ENCODE measurements at places on chromosomes 7 and 10.

DNA sequence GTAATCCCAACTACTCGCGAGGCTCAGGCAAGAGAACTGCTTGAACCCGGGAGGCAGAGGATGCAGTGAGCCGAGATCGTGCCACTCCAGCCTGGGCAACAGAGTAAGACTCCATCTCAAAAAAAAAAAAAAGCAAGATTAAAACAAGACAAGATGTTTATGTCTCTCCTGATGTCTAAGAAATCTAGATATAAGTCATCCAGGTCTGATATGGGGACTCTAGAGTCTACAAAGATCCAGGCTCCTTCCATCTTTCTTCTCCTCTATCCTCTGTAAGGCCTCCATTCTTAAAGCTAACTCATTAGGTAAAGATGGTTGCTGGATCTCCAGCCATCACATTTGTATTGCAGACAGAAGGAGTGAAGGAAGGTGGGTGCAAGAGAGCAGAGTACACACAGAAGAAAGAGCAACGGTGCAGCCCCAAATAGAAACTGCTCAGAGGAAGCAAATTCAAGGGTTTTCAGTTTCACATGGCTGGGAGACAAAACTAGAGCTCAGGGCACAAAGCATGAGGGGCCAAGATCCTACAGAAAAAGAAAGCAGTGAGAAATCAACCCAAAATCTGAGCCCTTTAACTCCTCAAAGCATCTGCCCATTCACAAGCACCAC, 57.6 kb downstream of the USP6NL start:
- no peak for DNase-seq

- DNase-seq, result no peak
These were observed 11.4 kb downstream of the DAGLB start for GRCh38 chr7:6436385-6436685.

DNA sequence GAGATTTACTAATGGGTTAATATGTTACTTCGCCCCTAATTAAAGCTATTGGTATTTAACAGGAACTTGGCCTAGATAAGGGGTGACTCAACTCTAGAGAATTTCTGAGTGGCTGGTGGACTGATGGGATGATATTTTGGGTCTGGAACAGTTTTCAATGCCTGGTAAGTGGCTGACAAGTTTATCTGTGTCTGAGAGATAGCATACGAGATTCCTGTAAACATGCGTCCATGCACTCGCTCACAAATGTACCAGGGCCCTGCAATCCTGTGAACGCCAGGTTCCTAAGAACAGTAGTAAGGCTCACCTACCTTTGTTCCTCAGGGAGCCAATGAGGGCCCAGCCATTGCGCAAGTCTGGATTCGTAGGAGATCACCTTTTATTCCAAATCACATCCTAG, 683.8 kb upstream of the ANKRD30A start:
- DNase-seq, result no peak

DNA sequence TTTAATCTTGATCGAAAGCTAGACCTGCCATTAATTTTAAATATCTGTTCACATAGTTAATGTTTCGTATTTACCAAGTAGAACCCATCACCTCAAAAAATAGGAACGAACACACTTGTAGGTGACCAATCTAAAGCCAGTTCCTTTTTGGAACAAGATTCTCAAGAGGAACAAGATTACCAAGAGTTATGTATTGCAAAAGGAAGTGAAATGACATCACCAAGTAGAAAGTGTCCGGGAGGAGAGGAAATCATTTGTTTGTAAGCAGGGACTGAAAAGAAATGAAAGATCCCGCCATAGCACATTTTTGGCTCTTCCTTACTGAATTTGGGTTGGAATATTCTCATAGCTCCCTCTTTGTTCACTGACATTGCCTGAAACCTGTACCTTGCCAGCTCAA, 1200.5 kb downstream of the SORCS1 start:
- no peak for DNase-seq

- no peak for DNase-seq
These were observed 32.9 kb downstream of the HOXA1 start for GRCh38 chr7:27062946-27063345.

- DNase-seq, result no peak
These were observed 16.6 kb downstream of the LANCL2 start for GRCh38 chr7:55381696-55382095.

GRCh38 chr10:121187391-121187790, 336.2 kb downstream of the WDR11 start:
- DNase-seq, result no peak

DNA sequence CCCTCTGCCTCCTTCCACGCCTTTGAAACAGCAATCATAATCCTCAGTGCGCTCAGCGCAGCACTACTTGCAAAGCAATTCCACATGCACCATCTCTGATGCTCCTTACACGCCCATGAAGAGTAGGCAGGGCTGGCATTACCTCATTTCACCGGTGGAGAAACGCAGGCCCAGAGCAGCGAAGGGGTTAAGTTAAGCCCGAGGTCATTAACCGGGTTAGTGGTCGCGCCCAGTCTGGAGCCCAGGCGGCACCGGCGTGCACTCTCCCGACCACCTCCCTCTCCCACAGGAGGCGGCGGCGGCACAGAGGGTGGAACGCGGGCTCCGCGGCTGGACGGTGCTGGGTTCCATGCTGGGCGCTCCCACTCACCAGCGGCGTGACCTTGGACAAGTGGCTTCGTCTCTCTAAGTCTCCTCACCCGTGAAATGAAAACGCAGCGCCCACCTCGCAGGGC, 515 bp downstream of the FASTK start:
- DNase-seq, result no peak

DNA sequence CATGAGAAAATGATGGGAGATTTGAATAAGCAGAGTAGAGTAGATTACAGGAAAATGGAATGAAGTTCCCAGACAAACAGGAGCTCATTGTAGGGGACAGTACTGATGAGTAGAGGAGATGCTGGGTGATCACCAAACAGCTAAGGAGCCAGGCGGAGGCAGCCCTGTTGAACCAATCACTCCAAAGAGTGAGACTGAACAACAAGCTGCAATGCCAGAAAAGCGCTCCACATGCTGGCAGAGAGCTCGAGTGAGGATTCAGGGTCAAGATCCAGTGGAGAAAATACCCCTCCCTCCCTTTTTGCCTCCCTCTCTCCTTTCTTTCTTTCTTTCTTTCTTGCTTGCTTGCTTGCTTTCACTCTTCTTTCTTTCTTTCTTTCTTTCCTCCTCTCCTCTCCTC, 133.3 kb downstream of the PFKFB3 start:
- DNase-seq, result no peak

- no peak for DNase-seq
These were observed 32.4 kb upstream of the LBX1 start for GRCh38 chr10:101261702-101262101.

- DNase-seq, result no peak
These were observed 76.4 kb upstream of the CDC14C start for GRCh38 chr7:48847917-48848316.
